ENCODE measurements at places on chromosomes 1 and 21. TPM values are rescaled to one million over a fixed set of nuclear protein-coding genes. Genes with fewer than 3 reads are reported as not detected.

- DNase-seq, result no peak
These were observed 97.2 kb downstream of the SIM2 start for GRCh38 chr21:36796070-36796469.

DNA sequence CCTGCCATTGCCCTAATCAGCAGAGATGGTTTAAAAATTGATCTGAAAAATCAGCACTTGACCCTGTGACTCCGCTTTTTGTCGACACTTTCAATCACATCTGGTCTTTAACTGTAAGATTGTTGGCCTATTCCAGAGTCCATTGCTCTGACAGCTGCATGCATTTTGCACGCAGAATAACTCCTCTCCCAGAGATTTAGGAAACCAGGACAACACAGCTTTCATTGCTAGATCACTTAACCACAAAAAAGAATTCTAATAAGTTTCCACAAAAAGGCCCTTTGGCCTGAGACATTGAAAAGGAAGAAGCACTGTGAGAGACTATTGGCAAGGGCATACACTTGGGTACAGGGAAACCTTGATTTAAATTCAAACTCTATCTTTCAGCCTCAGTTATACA is 373.1 kb downstream of the TGFB2 start:
- DNase-seq, result no peak

GRCh38 chr1:181789395-181789794 is 272.1 kb downstream of the ZNF648 start:
- DNase-seq, result no peak

GRCh38 chr1:201496296-201496690 is 10.6 kb downstream of the CSRP1 start:
- no peak for DNase-seq

GRCh38 chr1:197320991-197321531 is 53.0 kb downstream of the CRB1 start:
- DNase-seq, result no peak

DNA sequence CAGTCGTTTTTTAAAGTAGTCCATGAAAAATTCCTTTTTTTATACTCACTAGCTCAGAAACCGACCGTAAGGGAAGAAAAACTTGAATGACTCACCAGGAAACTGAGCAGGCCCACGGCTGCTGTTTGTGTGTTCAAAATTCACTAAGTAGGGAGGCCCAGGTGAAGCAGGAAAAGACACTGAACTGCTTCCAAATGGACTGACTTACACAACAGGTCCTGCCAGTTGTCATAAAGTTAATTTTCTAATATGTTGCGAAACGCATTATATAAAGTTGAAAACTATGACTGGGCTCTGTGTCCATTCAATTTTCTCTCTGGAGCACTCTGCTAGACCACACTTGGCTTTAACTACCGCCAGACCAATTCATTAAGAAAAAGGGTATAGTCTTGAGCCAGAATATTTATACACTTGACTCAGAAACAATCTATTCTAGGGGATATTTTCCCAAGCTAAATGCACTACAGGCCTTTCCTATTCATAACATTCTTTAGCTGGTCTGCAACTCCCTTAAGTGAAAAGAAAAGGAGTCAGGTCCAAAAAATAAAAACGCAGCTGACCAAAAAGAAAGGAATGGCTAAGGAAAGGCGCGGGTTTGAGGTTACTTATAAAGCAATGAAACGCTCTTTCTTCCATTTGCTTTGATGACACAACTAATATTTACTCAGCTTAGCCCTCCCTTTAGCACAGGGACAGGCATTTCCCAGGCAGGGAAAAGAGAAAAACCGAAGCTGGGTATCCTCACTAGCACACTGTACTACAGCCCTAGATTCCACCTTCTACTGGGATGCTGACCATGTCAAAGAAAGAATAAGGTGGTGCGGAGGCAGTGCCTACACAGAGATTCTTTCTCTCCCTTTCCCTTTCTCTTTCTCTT is 306.3 kb upstream of the ESRRG start:
- peak; percentile 20 for DNase-seq

DNA sequence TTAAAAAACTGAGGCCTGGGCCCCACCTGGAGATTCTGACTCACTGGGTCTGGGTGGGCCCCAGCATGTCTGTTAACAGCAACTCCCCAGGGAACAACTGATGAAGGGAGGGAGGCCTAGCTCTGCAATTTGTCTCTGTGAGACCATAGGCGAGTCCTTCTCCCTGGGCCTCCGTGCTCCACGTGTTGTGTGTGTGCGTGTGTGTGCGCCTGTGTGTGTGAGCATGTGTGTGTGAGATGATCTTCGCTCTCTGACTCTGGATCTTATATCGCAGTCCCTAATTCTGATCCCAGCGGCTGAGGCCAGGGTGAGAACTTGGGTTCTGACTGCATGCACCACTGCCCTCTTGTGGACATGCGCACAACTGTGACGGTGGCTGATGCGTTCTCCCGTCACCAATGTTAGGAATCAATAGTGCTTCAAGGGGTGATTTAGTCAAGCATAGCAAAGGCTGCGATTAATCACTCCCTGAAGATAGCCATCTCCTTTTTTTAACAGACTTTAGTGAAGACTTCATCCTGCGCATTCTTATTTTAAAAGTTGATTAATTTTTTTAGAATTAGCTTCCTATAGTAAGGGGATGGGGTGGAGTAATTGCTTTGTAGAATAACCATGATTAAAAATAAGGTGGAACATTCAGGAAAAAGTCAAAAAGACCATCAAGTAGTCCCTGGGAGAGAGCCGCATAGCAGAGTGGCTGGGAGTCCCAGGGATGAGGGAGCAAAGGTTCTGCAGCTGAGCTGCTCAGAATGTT is 62.4 kb upstream of the USP24 start:
- peak; percentile 76 for DNase-seq

DNA sequence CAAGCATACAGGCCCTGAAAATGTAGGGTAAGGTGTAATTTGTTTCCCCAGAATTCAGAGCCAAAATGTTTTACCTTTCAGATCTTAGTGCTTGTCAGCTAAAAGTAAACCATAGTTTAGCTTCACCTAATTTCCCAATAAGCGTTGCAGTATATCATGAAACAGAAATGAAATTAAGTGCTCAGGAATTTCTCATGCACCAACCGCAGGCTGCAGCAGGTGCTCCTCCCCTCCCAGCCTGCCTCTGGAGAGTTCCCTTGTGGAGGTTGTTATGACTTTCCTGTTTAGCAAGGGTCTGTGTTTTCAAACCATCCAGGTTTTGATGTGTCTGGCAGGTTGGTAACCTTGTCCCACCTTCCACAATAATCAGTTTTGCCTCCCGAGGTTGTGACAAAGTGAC is 118.5 kb downstream of the HLX start:
- DNase-seq, result no peak

- DNase-seq, result no peak
These were observed 7.1 kb upstream of the DR1 start for GRCh38 chr1:93338387-93339146.

DNA sequence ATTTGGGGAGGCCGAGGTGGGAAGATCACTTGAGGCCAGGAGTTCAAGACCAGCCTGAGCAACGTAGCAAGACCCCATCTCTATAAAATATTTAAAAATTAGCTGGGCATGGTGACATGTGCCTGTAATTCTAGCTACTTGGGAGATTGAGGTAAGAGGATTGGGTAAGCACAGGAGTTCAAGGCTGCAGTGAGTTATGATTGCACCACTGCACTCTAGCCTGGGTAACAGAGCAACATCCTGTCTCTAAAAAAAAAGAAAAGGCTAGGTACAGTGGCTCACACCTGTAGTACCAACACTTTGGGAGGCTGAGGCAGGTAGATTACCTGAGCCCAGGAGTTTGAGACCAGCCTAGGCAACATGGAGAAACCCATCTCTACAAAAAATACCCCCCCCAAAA is 35.7 kb upstream of the RCC1 start:
- DNase-seq, result no peak

- no peak for DNase-seq
These were observed 84.1 kb downstream of the SPAG17 start for GRCh38 chr1:118100686-118101514.

GRCh38 chr1:27931759-27932158 is 3.0 kb upstream of the SMPDL3B start:
- no peak for DNase-seq

GRCh38 chr1:230728710-230729392 is 14.9 kb upstream of the AGT start:
- DNase-seq, result no peak

DNA sequence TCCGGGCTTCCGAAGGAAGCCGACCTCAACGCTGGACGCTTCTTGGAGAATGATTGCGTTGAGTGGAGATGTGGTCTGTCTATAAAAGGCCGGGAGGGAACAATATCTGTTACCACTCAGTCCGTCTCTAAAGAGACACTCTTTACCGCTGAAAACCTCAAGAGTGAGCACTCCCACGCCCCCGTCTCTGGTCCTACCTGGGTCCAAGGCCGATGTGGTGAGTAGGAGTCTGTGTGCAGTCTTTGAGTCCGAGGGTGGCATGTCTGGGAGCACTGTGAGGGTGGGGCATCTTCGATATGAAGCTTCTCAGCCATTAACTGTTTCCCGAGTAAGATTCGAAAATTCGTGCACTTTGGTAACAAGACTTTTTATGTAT is 576 bp downstream of the ZFP69 start:
- DNase-seq, result no peak

DNA sequence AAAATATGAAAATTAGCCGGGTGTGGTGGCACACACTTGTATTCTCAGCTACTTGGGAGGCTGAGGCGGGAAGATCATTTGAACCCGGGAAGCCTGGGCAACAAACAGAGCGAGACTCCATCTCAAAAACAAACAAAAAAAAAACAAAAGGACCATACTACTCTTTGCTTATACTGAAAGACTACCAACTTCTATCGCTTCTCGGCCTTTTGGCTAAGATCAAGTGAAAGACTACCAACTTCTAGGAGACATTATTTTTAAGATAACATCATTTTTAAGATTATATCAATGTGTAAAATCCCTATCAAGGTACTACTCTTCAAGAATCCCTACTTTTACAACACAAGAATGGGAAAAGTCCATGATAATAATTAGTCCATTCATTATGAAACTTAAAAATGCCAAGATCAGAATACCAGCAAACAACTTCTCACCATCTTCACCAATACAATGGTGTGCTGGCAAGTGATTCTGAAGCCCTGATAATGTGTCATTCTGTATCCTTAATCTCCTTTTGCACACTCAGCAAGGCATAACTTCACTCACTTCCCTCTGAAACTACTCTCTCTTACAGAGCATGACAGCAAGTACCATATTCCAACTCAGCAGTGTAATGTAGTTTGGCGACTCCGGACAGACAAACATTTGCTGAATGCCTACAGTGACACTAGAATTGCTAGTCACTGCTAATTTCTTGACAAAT is 1.7 kb downstream of the PTP4A2 start:
- DNase-seq, result no peak

- no peak for DNase-seq
These were observed 261.3 kb downstream of the TNR start for GRCh38 chr1:175482071-175482451.

- no peak for DNase-seq
These were observed 72.4 kb upstream of the TMEM51 start for GRCh38 chr1:15081102-15081501.

GRCh38 chr1:39159224-39160036 is 45.1 kb upstream of the MACF1 start:
- DNase-seq, result no peak

DNA sequence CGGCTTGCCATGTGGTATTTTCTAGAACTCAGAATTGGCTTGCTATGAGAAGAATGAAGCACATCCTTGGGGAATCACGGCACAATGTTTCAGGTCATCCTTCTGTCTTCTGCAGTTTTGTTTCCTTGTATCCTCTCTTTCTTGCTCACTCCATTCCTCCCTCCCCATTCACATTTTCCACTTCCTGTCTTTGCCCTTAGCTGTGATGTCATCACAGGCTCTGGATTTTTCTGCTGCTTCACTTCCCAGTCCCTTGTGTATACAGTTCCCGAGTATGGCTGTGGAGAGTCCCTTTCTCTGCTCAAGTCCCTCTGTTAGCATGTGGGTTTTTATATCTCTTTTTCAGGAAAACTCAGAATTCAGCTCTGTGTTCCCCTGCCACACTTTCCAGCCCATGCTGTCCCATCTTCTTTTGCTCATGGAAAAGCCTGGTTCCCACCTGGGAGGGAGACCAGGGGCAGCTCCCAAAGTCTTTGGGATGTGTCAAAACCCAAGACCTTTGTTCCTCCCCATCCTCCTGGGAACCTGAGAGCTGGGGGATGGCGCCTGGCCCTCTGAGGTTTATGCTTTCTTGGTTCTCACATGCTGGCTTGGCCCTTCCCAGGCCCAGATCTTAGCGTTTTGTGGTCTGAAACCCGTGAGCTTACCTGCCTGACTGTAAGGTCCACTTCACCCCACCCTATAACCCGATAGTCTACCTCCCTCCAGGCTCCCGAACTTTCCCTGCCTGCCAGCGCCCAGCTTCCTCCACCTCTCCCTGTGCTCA is 4.8 kb upstream of the RGS16 start:
- DNase-seq, result no peak

GRCh38 chr1:34792868-34793727 is at the start of gene GJA4:
Gene GJA4, plus strand, starts transcription at chr1:34792999. Its CDS starts 1,215 bp downstream, at chr1:34794214.
- no peak for DNase-seq

- DNase-seq, result no peak
These were observed 65.7 kb downstream of the GADD45A start for GRCh38 chr1:67750691-67751054.

DNA sequence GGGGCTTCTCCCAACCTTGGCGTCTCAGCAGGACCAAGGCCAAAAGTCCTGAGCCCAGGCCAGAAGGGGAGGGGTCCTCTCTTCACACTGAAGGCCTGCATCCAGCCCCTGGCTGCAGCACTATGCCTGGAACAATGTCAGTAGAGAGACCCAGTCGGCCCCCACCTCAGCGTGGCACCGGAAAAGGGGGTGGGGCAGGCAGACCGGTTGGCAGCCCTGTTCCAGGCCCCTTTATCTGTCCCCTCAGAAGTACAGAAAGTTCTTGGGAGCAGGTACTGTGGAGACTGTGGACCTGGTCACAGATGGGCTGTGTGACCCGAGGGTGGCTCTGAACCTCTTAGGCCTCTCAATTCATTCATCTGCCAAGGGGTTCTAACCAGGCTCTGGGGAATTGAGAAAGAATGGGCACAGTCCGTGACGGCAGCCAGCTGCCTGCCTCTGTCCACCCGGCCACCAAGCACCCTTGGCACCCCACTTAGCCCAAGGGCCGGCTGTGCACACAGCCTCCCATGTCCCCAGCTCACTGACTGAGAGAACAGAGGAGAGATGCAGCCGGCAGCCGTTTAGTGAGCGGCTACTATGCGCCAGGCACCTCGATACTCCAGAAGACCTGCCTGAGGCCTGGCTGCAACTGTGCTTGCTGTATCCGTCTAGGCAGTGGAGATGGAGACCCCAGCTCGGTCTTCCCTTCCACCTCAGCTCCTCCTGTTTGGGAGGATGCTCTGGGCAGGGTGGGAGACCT is 23.9 kb downstream of the RUNX3 start:
- peak; percentile 70 for DNase-seq

The COL9A2 gene
- 5.5 TPM for total RNA-seq

The ATP1A4 gene
- not detected for total RNA-seq

The LCE1F gene
- total RNA-seq, result 89.5 TPM

The GBP6 gene
- total RNA-seq, result 0.69 TPM

The BATF3 gene
- total RNA-seq, result 0.84 TPM

The DNASE2B gene
- total RNA-seq, result not detected

The SAMSN1 gene
- 3.4 TPM for total RNA-seq

The OR2L3 gene
- total RNA-seq, result not detected

The LCE1B gene
- total RNA-seq, result 235 TPM

The PRR9 gene
- total RNA-seq, result 0.34 TPM

The TFF1 gene
- not detected for total RNA-seq

Measured in lower leg skin (tissue), 4 donors.